Activated T-cell treated with anti-CD3 and anti-CD28 coated beads, Interleukin-2, amount 50 U/mL, for 1 hour (primary cell): ENCODE measurements at places on chromosomes 5 and 9.
A peak's percentile ranks its signal among the peaks of the same experiment; 100 is the strongest.

DNA sequence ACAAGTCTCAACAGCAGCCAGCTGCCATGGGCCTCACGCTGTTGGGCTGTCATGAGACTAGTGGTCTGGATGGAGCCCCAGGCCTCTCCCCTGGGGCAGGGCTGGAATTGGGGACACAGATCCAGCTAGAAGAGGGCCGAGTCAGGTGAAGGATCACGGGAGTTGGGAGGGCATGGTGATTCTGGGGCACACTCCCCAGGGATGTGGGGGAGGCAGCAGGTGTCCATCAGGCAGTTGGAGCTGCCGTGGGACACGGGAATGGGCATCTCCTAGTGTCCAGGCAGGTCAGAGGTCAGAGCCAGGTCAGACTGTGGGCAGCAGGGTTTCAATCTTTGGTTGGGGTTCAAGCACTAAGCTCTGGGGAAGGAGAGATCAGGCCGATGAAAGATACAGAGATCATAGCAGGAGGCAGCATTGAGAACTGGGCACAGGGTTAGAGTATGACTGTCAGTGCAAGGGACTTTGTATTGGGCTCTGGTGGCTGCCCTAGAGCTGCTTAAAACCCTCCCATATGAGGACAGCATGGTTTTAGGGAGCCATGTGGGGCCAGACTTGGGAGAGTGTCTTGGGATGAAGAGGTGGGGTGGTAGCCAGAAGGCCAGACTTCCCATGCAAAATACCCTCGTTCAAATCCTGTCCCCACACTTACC lies 59.2 kb downstream of the ARHGEF37 start:
- DNase-seq, result no peak

- DNase-seq, result no peak
These were observed 106.0 kb downstream of the FRMD3 start for GRCh38 chr9:83432104-83432627.

DNA sequence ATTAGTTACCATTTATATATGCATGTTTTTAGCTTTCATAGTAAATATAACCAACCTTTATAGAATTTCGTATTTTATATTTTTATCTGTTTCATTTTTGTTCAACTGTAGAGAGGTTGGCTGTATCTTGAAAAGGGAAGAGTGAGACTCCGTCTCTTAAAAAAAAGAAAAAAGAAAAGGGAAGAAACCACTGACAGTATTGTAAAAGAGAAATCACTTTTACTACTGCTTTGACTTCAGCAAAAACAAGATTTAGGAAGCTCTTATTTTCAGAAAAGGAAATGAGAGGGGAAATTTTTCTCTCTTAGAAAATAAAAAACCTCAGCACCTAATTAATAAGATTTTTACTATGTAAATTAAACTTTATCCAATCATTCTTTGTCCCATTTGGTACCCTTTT lies 14.4 kb downstream of the POLK start:
- no peak for DNase-seq

- DNase-seq, result no peak
These were observed 31.3 kb downstream of the TSPAN17 start for GRCh38 chr5:176678584-176678983.

GRCh38 chr9:89453452-89453851 lies 44.5 kb downstream of the SEMA4D start:
- DNase-seq, result no peak

- no peak for DNase-seq
These were observed 94.3 kb downstream of the RPS23 start for GRCh38 chr5:82183828-82184227.

- DNase-seq, result no peak
These were observed 9.9 kb downstream of the C9orf40 start for GRCh38 chr9:74942801-74943200.

DNA sequence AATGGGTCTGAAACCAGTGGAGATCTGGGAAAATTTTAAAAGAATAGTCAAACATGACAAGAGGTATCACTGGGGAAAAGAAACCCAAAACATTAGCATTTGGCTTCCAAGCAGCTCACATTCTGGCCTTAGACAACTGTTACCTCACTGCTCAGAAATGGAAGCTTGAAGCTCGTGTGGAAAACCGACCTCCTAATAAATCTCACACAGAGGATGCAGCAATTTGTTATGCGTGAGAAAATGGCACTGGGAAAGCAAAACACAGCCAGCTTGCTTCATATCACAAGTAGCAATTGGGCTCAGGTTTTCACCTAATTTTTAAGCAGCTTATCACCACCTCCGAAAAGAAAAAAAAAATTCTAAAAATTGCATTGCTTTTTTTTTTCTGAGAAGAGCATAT lies 103.3 kb upstream of the TAS2R1 start:
- no peak for DNase-seq

DNA sequence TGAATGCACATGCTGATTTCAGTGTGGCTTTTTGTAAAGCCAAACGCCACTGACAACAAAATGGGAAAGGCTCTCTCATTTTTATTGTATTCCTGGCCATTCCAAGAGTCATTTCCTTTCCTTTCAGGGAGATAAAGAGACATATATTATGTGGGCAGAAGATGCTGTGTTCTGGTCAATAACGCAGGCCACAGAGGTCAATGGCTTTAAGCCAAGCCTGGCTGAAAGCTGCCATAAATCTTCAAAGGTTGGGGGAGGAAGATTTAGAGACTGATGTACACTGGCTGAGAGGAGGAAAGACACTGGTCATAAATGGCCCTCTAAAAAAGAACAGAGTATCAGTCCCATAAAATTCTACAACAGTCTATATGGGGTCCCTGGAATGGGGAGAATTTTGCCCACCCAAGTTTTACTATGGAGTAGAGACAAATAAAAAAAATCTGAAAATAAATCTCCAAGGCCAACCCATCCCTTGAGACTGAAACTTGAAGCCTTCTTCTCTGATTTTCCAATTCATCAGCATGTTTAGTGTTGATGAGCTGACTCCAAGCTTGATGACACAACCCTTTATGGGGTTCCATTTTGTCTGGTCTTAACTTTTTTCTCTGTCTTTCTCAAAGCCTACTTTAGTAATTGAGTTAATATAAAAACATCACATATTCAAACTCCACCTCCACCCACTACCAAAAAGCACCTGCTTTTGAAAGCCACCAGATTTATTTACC lies 152.1 kb upstream of the SLC24A2 start:
- DNase-seq, result no peak

- no peak for DNase-seq
These were observed 13.3 kb upstream of the STING1 start for GRCh38 chr5:139495638-139496435.

GRCh38 chr5:23013395-23013998 lies 160.4 kb upstream of the CDH12 start:
- no peak for DNase-seq

DNA sequence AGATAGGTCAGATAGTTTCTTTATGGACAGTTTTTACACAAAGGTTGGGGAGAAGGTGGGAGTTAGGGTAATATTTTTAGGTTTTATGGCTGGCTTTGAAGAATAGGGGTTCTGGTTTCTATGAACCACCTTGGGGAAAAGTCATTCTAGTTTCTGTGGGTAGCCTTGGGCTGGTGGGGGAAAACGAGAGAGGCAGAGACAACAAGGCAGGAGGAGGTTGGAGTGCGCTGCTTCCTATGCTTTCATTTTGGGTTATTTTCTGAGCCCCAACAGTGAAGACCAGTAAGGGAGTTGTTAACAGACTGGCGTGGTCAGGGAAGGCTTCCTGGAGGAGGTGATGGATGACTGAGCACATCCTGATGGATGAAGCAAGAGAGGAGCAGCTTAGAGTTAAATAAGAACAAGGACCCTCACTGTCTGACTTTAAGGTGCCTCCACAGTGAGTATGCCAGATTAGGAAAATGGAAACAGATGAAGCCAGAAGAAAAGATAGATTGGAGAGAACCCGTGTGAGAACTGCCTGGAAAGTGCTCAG lies 81.9 kb downstream of the PDZD2 start:
- DNase-seq, result no peak

DNA sequence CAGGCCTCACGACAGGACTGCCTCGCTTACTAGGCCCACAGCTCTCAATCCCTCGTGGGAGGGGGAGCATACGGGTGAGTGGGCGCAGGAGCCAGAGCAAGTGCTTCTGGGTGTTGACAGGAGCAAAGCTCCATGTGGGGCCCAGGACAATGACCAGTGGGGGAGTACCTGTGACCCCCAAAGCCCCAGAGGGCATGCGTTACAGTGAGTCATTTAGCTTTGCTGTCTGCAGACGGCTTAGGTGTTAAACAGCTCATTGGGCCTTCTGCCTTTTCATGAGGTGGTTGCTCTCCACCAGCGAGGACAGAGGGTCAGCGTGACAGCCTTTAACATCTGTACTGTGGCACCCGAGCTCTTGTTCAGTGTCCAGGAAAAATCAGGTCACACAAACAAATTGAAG lies 78.2 kb downstream of the GRAMD2B start:
- no peak for DNase-seq

GRCh38 chr5:28542987-28543386 lies 1504.6 kb upstream of the CDH9 start:
- no peak for DNase-seq

- DNase-seq, result peak; percentile 50
These were observed 75.5 kb downstream of the PHAX start for GRCh38 chr5:126676195-126676624.

GRCh38 chr9:133609311-133610098 lies at the start of gene FAM163B:
TSS of gene FAM163B (minus strand) at chr9:133609389. CDS start at chr9:133580223, 29,166 bp downstream.
- peak; percentile 50 for DNase-seq
